AG04450 (cell line): ENCODE measurements at places on chromosomes 4 and X. TPM values are rescaled to one million over a fixed set of nuclear protein-coding genes. Genes with fewer than 3 reads are reported as not detected.

- peak; percentile 46 for DNase-seq
Measured at GRCh38 chr4:172758586-172759340, 409.8 kb upstream of the GALNT7 start.

GRCh38 chrX:72046447-72046846 is 85.3 kb downstream of the RTL5 start:
- DNase-seq, result no peak

L1CAM gene
- polyA plus RNA-seq, result 0.06 and 0.10 TPM in 2 replicates

FHDC1 gene
- polyA plus RNA-seq, result 0.10 and 0.12 TPM in 2 replicates

PABPC1L2B gene
- polyA plus RNA-seq, result not detected in 2 replicates
